ENCODE measurements at places on chromosomes 6 and 20.

DNA sequence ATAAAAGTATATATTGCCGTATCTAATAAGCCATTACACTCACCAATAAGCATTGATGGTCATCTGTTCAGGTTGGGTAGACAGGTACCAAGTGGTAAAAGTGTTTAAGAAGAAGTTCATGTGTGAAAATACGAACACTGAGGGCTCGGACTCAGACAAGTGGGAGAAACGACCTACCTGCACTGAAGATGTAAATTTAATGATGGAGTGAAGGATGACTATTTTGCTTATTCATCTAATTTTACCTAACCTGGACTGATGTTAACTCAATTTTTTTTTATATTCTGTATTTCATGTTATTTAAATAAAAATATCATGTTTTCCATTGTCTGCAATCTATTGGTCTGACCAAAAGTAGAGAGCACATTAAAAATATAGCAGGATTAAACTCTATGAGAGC lies 469.1 kb upstream of the BTBD3 start:
- no peak for DNase-seq

DNA sequence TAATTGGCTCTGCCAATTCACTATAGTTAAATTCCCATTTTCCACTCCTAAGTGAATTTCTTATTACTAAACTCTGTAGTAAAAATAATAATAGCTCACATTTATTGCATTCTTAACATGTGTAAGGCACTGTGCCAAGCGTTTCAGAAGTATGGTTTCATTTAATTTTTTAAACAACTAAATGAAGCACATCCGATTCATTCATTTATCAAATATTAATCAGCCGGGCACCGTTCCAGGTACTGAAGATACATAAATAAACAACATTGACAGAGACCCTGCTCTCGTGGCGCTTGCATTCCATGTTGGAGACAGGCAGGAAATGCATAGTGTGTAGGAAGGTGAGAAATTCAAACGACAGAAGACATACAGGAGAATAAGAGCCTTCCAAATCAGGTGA lies 423.2 kb upstream of the JARID2 start:
- no peak for DNase-seq

- DNase-seq, result no peak
Measured at GRCh38 chr20:22333885-22334545, 250.4 kb downstream of the FOXA2 start.

- DNase-seq, result no peak
Measured at GRCh38 chr20:62961310-62961783, 8.8 kb downstream of the SLC17A9 start.

GRCh38 chr6:34201455-34202107 lies 35.1 kb upstream of the HMGA1 start:
- no peak for DNase-seq

DNA sequence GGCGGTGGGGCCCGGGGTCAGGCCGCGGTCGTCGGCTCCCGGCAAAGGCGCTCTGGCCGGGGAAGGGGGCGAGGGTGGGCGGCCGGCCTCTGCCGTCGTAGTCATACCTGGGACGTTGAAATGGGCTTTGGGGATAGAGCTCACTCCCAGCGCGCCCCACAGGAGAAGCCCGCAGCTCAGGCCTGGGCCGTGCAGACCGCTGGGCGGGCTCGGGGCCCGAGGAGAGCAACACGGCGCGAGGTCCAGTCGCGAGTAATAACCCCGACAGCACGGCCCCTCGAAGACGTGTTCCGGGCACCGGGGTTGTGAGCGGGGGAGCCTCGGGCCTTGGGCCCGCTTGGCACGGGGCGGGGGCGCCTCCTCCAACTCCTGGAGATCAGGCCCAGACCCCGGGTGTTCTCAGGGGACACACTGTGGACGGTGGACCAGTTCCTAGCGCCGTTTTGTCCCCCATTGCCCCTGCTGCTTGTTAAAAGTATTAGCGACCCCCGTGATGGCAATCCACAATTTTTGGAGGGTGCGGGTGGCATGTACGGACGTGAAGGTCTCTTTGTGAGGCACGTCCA lies 10.9 kb downstream of the FOXC1 start:
- no peak for DNase-seq

DNA sequence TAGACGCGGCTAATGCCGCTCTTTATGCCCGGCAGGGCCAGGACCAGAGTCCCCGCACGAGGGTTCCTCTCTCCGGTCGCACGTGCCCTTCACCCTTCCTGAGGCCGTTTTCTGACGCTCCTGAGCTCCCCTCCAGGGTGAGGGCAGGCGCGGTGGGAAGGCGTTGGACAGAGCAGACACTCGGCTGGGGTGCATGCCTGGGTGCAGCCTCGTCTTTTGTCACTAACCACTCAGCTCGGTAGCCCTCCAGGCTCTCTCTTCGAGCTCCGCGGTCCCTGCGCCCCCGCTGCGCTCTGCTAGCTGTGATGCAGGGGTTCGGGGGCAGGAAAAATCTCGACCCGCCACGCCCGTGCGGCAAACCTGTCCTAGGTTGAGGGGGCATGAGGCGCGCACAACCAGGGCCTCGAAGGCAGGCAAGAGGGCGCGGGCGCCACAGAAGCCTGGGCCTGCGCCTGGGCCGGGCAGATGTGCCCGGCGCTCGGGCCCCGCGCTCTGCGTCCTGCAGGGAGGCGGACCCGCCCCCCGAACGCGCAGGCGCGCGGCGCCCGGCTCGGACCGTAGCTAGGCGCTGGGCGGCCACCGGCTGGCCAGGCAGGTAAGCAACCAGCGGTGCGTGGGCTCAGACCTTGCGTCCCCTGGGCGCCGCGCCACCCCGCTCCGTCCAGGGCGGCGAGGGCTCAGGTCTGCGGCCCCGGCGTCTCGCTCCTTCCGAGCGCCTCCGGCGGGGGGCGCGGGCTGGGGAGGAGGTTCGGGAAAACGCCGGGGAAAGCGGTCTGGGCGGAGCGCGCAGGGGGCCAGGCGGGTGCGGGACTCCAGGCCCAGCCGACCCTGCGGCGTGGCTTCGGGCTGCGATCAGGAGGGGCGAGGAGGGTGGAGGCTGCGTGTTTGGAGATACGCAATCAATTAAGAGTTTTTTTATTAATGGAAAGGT lies at the start of gene L3MBTL1:
L3MBTL1 (plus strand) TSS at position 548 of the 931 bp plus-strand sequence. CDS start 5,807 bp downstream, outside the sequence.
- DNase-seq, result peak; percentile 77

DNA sequence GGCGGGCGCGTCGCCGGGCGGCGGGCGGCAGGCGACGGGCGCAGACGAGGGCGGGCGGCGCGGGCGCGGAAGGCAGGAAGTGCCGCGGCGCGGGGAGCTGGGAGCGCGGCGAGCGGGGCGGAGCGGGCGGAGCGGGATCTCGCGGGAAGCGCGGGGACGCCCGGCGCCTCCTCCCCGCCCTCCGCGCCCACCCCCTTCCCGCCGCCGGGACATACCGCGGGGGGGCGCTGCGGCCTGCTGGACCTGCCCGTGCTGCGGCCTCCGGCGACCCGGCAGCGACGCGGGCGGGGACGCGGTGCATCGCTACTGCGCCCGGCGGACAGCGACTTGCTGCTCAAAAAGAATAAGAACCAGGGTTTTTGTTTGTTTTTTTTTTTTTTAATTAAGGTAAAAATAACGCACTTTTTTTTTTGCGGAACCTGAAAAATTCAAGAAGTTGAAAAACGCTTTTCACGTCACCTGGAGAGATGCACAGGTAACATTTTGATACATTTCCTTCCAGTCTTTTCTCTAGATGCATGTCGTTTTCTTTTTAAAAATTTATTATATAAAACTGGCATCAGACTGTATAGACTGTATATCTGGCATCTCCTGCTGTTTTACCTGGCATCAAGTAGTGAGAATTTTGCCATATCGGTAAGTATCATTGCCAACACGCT lies at the start of gene CENPB:
CENPB (minus strand) TSS at position 76 of the 659 bp plus-strand sequence. CDS start 257 bp downstream, outside the sequence.
- DNase-seq, result peak; percentile 61

GRCh38 chr6:166485651-166486535 lies 100.6 kb downstream of the RAMACL start:
- DNase-seq, result no peak

GRCh38 chr6:95629551-95629950 lies 52.2 kb downstream of the MANEA start:
- no peak for DNase-seq

- no peak for DNase-seq
Measured at GRCh38 chr6:117381749-117382148, 44.0 kb downstream of the ROS1 start.

GRCh38 chr20:37473249-37474000 lies 47.6 kb upstream of the NNAT start:
- DNase-seq, result no peak

DNA sequence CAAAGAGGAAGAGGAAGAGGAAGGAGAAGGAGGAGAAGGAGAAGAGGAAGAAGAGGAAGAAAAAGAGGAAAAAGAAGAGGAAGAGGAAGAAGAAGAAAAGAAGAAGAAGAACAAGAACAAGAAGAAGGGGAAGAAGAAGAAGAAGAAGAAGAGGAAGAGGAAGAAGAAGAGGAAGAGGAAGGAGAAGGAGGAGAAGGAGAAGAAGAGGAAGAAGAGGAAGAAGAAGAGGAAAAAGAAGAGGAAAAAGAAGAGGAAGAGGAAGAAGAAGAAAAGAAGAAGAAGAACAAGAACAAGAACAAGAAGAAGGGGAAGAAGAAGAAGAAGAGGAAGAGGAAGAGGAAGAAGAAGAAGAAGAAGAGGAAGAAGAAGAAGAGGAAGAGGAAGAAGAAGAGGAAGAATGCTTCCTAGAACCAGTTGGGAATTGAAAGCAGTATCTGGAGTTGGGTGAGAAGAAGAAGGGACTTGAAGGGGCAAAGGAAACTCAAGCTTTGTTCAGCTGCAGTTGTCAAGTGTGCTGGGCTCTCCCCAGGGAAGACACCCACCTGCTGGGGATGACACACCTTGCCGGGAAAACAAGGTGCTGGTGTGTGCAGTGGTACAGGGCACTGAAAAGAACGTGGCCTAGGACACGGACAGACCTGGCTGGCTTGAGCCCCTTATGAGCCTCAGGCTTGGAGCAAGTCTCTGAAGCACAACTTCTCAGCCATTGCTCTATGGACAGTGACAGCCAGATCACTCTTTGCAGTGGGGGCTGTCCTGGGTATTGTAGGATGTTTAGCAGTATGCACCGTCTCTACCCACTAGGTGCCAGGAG lies 30.1 kb upstream of the ARFGEF2 start:
- no peak for DNase-seq

DNA sequence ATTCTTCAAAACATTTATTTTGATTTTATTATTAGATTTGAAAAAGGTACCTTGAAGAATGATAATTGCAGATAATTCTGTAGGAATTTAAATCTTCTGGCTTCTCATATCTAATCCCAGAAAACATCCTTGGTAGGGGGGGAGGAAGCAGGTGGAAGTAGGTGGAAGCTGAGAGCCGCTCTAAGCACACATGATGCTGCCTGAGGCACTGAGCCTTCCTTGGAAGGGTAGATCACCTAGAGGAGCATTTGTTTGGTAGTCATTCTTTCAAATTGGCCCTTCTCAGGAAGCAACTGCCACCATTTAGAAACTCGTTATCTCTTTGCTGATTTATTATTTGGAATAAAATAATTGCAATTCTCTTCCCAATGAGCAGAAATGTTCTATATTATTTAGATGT lies 623.3 kb downstream of the CD109 start:
- DNase-seq, result no peak

DNA sequence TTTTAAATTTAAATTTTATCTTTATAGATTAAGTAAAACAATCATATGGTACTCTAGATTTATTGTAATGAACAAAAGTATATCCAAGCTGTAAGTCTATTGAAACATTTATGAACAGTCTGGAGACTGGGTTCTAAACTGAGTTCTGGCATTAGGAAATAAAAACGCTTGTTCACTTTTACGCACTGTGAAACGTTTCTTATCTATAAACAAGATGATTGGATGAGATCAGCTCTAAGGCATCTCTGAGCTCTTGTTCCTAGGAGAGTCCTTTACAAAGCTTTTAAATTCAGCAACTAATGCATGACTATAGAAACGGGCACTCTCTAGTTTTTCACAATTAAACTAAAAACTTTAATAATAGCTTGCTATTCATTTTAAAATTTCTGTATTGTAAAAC lies 6.8 kb downstream of the HUS1B start:
- DNase-seq, result no peak

- DNase-seq, result no peak
Measured at GRCh38 chr20:37836926-37837325, 66.0 kb upstream of the VSTM2L start.

DNA sequence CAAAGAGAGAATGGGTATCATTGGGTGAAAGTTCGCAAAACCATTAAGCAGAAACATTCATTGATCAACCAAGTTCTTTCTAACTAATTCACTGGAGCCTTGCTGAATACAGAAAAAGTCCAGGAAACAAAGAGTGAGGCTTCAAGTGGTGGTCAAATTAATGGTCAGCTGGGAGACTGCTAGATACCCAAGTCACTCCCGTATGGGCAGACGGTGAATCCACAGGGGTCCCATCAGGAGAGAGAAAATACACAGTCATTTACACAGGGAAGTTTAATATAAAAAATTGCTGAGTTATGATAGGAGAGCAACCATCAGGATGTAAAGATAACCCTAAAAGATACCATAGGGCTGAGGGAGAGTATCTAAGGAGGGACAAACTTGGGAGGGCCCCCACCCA lies 198.7 kb upstream of the DTNBP1 start:
- DNase-seq, result no peak

DNA sequence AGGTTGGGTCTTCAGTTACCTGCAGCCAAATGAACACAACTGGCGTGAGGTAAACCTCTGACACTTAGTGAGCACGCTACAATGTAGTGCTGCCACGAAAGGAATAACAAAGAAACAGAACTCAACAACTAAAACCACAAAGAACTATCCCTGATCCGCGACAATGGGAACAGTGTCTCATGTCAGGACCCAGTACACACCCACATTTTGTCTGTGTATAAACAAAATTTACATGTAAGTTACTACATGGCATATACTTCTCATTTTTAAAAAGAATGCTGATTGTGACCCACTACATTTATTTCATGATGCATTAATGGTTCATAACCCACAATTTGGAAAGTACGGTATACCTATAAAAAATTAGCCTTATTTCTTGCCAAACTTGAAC lies 14.1 kb downstream of the FKBP1A start:
- no peak for DNase-seq

DNA sequence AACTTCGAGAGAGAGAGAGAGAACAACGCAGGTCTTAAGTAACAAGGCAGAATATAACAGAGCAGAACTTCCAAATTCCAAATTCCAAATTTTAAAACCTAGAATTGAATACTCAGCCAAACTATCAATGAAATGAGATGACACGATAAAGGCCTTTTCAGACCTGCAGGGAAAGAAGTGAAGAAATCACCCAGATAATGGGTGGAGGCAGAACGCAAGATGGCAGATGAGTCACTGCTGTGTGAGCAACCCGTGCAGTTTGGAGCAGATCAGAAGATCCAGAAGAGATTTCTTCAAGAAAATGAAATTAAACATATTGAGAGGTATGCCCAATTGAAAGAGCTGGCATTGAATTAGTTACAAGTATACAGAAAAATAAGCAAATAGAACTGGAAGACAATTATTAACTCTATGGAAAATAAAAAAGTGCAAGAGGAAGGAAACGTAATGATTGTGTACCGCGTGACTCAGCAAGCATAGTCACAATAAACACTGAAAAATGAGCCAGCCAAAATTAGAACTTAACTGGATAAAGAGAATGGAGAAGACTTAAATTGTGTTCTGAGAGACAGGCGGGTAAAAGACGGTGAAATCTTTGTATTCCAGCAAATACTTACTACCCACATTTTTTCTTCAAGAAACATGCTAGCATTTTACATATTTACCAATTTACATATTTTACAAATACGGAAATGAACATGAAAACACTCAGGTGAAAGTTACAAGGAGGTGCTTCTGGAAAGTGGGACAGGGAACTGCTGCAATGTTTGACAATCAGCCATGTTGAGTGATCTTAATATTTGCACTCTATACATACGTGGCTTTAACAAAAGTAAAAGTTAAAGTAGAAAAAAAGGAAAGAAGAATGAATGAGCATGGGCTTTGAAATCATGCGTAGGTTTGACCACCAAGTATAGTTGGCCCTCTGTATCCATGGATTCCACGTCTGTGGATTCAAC lies 87.9 kb upstream of the CDYL start:
- DNase-seq, result no peak

- no peak for DNase-seq
Measured at GRCh38 chr20:18395544-18395943, 71.3 kb downstream of the DZANK1 start.
